ENCODE measurements at places on chromosomes 2 and 18.
A peak's percentile ranks its signal among the peaks of the same experiment; 100 is the strongest.

GRCh38 chr2:161420406-161421074 is 4.4 kb downstream of the TBR1 start:
- DNase-seq = no peak

GRCh38 chr2:44932079-44932478 is 9.4 kb upstream of the SIX3 start:
- no peak for DNase-seq

DNA sequence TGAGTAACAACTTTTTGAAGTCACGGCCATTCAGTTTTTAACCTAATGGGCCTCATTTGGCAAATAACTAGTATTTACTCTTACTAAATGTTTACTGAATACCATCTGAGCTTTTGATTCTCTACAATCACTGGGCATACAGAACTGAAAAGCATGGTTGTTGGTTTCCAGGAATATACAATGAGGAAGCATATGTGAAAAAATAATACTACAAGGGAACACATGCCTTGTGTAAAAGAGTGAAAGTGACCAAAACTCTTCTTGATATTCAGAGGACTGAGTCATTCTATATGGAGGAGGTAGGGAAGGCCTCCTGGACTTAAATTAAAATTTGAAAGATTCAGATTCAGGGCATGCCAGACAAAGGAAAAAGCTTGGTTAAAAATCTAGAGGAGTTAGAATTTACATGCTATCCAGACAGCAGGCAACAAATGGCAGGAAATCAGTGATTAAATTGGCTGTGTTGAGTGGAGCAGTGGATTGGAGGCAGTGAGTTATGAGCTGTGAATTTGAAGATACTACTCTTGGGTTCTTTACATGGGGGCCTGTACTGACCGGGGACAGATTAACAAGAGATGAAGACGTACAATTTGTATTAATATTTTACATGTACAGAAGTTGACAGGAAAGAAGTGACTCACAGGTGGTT is 53.6 kb upstream of the NRXN1 start:
- DNase-seq = no peak

DNA sequence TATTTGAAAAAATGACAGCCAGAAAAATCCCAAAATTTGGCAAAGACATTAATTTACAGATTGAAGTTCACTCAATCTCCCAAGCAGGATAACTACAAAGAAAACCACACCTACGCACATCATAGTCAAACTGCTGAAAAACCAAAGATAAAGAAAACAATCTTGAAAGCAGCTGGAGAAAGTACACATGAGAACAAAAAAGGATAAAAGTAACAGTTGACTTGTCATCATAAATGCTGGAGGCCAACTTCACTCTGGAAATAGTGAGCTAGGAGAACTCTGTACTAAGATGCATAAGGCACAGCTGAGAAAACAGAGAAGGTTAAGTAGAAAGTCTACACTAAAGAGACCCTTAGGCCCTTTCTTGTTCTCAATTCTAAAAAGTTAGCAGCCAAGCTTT is 73.1 kb downstream of the TLK1 start:
- no peak for DNase-seq

DNA sequence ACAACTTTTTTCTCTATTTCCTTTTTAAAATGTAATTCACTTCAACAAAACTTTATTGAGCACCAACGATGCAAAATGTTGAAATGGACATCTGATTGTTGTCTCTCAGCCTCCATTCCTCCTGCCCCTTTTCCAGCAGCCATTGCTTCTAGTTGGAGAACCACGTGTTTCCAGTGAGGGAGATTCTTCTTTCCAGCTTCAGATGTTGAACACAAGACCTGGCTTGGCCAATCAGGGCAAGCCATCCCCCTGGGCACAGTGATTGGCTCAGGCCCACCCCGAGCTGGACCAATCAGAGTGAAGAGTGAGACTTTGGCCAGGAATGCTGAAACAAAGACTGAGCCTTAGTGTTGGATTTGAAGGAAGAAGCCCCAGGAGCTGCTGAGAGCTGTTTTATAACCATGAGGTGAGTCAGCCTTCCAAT is 59.0 kb downstream of the E2F6 start:
- DNase-seq = no peak

GRCh38 chr18:48410095-48410920 is 1.1 kb upstream of the ZBTB7C start:
- peak; percentile 7 for DNase-seq

- DNase-seq = no peak
These were observed 95.4 kb downstream of the AAK1 start for GRCh38 chr2:69547984-69548715.

- no peak for DNase-seq
These were observed 165.4 kb downstream of the MYCN start for GRCh38 chr2:16105669-16106281.

Measured in cerebellar nuclear complex (tissue), 1 donor.